Panc1 (cell line): ENCODE measurements at places on chromosomes 5 and 9. TPM values are rescaled to one million over a fixed set of nuclear protein-coding genes. Genes with fewer than 3 reads are reported as not detected.

DNA sequence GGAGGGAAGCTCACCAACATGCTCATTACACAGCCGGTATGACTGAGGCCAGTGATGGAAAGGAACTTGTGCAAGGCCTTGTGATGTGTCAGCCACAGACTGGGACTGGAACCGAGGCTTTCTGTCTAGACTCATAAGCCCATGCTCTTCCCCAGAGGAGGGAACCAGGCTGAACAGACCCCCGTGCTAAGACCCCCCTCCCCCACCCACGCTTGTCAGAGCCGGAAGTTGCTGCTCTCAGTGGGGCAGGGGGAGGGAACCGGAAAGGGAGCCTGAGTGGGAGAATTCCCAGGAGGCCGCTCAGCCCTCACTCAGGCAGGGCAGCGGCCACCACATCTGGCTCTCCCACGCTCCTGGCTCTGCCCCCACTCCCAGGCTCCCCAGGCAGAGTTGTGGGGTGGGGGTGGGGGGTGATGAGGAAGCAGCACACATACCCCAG lies 4.1 kb upstream of the PDGFRB start:
- DNase-seq, result no peak

DNA sequence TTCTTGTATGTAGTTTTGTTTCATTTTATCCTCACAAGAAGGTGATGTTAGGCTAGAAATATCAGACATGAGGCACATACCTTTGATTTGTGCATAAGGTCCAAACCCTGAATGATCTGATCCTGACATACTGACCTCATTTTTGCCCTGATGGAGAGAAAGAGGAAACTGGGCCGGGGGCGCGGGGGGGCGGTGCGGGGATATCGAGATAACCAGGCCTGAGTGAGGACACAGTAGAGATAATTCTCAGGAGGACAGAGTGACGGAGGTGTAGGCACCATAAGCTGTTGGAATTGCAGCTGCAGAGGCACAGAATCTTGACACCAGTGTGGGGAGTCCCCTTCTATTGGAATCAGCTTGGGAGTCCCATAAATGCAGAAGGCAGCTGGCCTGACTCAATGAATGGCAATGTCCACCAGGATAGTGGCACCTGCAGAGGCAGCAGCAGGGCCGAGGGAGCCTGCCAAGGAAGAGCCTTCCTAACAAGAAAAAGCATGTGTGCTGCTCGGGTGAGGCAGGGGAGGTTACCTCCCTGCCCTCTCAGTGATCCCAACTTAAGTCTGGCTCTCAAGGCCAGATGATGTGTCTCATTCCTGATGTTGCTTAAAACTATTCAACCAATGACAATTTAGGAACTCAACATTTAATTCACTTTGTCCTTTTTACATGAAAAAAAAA lies 234.3 kb upstream of the MSX2 start:
- no peak for DNase-seq

The TTC23L gene
- total RNA-seq, result not detected

DNA sequence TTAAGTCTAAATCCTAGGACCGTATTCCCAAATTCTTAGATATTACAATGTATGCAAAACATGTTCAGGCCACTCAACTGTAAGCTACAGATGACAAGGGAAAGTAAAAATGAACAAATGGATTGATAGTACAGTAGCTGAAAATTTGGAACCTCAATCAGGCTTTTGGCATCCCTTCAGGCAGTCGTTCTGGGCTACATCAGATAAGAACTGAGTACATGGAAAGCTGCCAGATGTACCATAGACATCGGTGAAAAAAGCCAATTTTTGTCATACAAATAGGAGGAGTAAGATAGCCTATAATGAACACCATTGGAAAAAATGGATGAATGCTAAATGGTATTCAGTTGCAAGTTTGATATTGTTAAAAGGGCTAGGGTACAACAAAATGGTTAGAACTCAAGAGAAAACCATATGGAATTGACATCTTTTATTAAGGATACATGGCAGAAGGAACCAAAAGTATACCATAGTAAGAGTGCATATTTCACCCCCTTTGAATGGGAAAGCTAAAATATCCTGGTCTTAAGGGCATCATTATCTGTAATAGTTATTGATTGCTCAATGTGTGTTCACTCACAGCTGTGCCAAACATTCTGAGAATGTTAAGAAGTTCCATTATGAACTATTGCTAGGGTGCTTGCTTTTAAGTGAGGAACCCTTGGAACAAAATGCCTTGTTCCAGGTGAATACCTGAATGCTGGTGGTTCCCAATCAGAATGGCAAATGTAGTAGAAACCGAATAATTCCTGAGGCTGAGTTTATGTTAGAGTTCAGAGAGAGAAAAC lies 86.4 kb downstream of the NR3C1 start:
- no peak for DNase-seq

DNA sequence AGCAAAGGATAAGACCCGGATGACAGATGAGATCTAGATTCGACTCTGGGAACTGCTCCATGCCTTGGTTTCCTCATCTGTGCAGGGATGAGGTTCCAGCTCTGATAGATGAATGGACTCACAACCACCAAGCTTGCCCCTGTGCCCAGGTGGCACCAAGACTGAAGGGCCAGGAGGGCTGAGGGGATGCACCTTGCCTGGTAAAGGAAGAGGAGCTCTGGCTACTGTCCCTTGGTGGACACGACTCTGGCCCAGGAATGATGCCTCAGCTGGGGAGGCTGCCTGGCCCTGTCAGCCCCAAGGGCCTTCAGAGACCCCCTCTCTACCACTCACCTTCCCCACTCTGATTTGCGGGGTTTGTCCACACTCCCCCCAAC lies 24.9 kb upstream of the ANXA6 start:
- DNase-seq, result no peak

GRCh38 chr5:105088102-105088501 lies 1525.5 kb upstream of the NUDT12 start:
- DNase-seq, result no peak

GRCh38 chr5:177085985-177086653 lies 596 bp upstream of the FGFR4 start:
- no peak for DNase-seq

GRCh38 chr5:94309141-94309540 lies 309.3 kb downstream of the KIAA0825 start:
- DNase-seq, result no peak

DNA sequence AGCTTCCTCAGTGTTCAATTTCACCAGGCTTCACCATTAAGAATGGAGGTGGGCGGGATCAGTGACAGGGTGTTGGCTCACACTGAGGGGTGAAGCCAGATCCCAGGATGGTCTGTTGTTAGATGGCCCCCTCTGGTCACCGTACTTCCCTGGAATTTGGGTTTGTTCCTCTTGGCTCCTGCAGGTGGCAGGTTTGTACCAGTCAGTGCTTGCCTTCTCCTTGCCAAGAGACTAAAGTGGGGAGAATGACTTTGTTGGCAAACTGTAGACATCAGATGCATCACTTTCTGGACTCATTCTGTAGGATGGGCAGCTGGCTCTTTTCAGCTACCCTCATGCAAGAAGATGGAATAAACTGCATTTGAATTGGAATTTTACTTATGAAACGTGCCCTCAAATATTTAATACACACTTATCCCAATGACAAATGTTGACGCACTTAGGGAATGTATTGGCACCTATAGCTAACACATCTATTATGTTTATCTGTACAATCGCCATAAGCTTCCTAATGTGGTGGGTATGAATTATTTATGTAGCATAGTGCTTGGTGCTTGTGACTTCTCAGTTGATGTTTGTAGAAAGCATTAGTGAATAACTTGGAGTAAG lies 31.4 kb upstream of the ANKRD55 start:
- DNase-seq, result no peak
